Cardiac muscle cell (in vitro differentiated cells and primary cell): ENCODE measurements at places on chromosomes 11 and 22.

GRCh38 chr11:71484248-71485062 lies 31.5 kb downstream of the NADSYN1 start:
- no peak for DNase-seq

- no peak for DNase-seq
Observed at GRCh38 chr22:46933040-46933930, 170.8 kb downstream of the TBC1D22A start.

DNA sequence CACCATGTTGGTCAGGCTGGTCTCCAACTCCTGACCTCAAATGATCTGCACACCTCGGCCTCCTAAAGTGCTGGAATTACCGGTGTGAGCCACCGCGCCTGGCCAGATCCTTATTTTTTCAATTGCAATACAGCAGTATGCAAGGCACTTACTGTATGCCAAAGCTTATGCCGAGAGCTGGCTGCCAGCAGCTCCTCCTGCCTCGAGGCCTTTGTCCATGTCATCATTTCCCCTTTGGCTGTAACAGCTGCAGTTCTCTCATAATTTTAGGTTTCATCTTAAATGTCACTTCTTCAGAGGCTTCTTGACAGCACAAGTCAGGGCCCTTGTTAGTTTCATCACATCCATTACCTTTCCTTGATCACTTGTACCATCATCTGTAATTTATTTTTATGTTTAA lies 1.5 kb upstream of the SREBF2 start:
- DNase-seq: peak; percentile 40

GRCh38 chr11:36196411-36196998 lies 92.7 kb downstream of the COMMD9 start:
- DNase-seq: peak; percentile 81

GRCh38 chr22:47738472-47739013 lies 976.1 kb downstream of the TBC1D22A start:
- DNase-seq: no peak

DNA sequence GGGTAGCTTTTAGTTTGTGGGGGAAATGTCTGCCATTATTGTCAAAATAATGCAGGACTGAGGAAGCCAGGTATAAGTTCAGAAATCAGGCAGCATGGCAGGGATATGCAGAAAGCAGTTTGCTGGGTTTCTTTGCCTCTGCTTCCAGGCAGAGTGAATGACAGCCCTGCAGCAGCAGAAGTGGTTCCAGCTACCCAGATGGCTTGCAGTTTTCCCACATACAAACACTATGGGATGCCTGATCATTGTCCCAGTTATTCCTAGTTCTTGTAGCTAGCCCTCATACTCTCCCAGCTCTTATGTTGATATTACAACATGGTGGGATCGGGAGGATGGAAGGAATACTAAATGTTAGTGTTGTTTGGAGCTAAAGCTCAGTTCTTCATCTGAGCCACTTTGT lies 2.8 kb upstream of the DIXDC1 start:
- no peak for DNase-seq

DNA sequence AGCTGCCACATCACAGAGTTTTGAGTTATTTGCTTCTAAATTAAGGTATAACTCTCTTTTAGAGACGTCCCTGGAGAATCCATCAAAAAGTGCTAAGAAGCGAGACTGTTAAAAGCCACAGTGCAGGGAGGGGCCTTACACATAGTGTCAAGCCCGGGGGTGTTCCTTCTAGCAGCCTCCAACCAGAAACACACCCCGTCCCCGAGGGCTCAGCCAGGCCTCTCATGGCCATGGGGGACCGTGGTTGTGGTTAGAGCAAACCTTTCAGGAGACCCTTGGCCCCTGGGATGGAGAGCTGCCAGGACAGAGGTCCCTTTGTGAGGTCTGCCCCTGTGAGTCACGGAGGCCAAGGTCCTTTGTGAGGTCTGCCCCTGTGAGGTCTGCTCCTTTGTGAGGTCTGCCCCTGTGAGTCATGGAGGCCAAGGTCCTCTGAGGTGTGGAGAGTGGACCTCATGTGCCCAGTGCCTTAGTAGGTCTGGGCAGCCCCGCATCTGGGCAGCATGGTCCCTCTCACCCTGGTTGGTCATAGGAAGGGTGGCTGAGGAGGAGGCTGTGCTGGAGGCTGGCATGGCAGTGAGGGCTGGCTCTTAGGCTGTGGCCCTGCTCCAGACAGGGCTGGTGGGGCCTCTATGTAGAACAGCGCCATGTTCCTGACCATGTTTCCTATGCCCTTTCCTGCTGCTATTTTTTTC lies 5.4 kb downstream of the GNAZ start:
- DNase-seq: no peak

GRCh38 chr11:27124514-27125264 lies 84.1 kb downstream of the BBOX1 start:
- DNase-seq: no peak

DNA sequence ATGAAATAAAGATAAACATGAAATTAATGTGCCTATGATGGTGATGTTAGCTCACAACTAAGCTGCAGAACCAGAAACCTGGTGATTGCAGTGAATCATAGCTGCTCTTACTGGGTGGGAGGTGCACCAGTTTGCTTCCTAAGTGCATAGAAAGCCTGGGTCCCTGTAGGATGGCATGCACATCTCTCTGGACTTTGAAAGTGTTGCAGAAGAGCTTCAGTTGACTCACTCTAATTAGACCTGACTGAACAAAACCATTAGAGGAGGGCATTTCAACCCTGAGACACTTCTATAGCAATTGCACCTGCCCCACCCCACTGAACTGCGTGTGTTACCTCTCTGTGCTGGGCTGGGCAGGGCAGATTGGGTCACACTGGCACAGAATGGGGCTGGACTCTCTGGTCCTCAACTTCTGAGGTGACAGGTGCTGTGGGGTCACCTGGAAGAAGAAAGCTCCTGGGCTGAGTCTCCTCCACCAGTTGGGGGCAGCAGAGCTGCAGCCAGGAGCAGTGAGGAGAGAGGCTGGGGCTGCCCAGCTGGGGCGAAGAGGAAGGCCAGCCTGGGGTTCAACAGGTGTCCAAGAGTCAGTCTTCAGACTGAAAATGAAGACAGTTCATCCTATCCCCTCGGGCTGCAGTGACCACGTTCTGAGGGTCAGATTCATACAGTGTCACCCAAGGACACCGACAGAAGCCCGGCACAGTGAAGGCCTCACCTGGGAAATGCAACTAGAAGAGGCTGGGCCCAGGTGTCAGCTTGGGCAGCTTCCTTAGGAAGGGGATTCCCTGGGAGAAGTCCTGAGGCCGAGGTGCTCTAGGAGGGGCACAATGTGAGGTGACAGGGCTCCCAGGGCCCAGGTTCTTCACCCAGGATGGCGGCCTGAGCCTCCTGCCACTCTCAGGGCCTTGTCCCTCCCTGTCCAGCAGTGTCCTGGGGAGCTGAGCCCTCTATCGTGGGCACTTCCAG lies 58.1 kb downstream of the GGTLC2 start:
- no peak for DNase-seq

GRCh38 chr11:1832211-1832919 lies 2.4 kb upstream of the SYT8 start:
- DNase-seq: peak; percentile 35

GRCh38 chr11:40162901-40163883 lies 1296.3 kb downstream of the LRRC4C start:
- no peak for DNase-seq

DNA sequence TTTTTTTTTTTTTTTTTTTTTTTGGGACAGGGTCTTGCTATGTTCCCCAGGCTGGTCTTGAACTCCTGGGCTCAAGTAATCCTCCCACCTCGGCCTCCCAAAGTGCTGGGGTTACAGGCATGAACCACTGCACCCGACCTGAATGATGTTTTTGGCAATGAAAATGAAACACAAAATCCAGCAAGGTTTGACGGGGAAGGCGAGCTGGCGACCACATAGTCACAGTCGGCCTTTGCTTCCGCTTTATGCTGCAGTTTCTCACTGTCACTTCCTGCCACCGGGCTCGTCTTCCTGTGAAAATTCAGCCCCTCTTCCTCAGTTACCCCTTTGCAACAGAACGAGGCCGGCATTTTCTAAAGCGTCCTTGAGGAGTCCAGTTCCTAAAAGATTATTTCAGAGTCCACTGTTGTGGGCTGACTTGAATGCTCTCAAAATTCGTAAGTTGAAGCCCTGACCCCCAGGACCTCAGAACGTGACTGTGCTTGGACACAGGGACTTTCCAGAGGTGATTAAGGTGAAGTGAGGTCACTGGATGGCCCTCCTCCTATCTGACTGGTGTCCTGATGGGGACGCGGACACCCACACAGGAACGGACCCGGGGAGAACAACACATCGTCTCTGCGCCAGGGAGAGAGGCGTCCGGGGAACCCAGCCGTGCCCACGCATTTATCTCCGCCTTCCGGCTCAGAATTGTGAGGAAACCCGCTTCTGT lies 2.9 kb upstream of the BID start:
- no peak for DNase-seq

GRCh38 chr11:90220391-90220790 lies 2.5 kb downstream of the CHORDC1 start:
- DNase-seq: peak; percentile 64

DNA sequence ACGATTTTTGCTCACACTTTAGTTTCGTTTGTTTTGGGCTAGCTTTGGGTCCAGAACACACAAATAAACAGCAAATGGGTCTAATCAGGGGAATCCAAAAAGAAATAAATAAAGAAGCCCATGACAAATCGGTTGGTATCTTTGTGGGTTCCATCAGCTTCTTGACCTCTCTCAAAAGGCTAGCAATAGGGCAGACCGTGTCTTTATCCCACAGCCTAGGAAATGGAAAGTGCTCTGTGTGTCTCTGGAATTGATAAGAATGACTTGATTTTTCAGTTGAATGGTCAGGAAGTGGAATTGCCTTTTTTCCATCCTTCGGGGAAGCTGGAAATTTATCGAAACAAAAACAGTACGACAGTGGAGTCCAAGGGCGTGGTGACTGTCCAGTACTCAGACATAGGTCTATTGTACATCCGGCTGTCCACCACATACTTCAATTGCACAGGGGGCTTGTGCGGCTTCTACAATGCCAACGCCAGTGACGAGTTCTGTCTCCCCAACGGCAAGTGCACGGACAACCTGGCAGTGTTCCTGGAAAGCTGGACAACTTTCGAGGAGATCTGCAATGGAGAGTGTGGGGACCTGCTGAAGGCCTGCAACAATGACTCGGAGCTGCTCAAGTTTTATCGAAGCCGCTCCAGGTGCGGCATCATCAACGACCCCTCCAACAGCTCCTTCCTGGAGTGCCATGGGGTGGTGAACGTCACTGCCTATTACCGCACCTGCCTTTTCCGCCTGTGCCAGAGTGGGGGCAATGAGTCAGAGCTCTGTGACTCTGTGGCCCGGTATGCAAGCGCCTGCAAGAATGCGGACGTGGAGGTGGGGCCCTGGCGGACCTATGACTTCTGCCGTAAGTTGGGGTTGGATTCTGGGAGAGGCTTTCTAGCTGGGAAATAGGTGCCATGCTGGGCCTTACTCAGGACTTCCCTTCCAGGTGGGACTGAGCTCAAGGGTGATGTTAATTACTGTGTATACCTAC lies 28.6 kb downstream of the TECTA start:
- DNase-seq: no peak

GRCh38 chr22:44147821-44148574 lies 32.7 kb upstream of the PARVG start:
- DNase-seq: peak; percentile 26

- no peak for DNase-seq
Observed at GRCh38 chr11:19766810-19767209, 54.2 kb downstream of the NAV2 start.

- DNase-seq: peak; percentile 83
Observed at GRCh38 chr11:1546536-1547466, 25.3 kb downstream of the DUSP8 start.

GRCh38 chr22:37782340-37783168 lies 25.2 kb upstream of the GCAT start:
- no peak for DNase-seq
